ENCODE measurements at places on chromosomes 4 and X. TPM values are rescaled to one million over a fixed set of nuclear protein-coding genes. Genes with fewer than 3 reads are reported as not detected.

- no peak for DNase-seq
These were observed 321.0 kb upstream of the CXXC4 start for GRCh38 chr4:104815665-104816064.

The FSTL5 gene
- total RNA-seq, result 1.7 TPM

The PABPC5 gene
- total RNA-seq, result 1.1 TPM

DNA sequence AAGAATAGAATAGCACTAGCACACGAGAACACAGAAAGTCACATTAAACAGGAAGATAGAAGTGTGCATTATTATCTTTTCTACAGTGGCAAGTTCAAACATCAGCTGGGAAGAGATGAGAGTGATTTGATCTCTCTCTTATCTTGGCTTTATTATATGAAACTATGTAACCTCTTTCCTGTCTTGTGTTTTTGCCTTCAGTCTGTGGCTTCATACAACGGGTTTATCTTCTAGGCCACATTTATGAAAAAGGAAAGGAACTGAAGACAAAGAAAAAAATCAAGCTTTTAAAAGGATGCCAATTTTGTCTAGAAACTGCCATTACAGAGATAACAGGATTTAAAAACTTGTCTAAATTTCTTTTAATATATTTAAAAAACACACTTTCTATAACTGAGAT lies 983.6 kb downstream of the RPA4 start:
- DNase-seq, result no peak

DNA sequence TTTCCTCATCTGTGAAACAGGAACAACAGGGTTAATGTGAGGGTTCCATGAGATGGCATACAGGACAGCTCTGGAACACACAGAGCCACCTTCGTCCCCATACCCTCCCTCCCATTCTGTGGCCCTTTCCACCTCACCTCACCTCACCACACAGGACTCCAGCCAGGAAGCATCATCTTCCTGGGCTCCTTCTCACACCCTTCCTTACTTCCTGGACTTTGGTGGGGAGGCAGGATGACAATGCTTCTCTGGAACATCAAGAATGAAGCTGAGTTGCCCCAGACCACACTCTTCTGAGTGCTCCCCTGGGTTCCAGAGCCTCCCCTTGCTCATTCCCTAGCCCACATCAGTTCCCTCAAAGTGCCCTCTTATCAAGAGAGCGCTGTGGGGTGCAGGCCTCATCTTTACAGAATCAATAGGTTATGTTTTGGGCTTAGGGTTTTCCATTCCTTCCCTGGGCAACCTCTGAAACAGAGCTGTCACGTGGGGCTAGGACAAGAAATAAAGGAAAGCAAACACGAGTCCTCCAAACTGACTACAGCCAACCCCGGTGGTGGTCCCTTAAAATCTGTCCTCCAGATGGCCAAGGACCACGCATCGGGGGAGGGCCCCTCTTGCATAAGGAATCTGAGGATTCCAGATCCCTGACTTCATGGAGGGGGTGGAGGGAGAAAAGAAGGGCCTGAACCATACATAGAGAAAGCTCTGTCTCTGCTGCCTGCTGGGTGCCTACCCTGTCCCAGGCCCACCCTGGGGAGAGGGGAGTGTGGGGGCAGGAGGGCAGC lies 74.4 kb upstream of the ATP6AP2 start:
- DNase-seq, result no peak

DNA sequence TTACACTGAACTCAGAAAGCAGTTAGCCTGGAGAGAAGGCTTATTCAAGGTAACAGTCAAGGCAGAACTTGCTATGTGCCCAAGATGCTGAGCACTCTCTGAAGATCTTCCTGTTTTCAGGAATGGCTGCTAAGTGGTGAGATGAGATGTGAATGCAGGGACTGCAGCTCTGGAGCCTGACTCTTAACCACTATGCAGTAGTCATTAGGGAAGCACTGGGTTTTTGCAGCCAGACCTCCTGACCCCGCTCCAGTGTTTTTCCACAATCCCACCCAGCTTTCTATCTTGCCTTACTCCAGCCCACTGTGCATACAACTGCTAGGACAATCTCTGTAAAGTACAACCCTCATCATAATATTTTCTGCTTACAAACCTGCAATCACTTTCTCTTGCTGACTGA lies 95.2 kb upstream of the LNX1 start:
- no peak for DNase-seq

The ADRA2C gene
- total RNA-seq, result 0.76 TPM

The FGF5 gene
- total RNA-seq, result not detected

The WWC2 gene
- 4.6 TPM for total RNA-seq

DNA sequence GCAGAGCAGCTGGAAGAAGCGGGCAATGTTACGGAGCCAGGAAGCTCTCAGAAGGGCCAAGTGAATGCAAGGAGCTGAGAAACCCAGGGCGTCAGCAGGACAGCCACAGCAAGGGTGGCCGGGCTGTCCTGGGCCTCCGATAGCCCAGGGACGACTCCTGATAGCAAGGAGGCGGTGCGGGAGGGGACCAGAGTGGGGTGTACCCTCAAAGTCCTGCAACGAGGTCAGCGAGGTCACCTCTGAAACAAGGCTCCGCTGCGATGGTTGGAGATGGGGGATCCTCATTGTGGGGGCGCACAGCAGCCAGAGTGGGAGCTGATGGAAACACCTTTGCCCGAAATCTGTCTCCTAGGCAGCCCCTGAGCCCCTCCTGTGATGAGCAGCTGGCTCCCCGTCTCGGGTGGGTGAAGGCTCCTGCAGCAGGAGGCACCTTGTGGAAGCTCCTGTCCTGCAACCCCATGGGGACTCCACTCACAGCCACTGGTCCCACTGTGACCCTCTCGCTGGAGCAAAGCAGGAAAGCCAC lies 4.3 kb upstream of the CCNQ start:
- no peak for DNase-seq

The NWD2 gene
- not detected for total RNA-seq

GRCh38 chr4:136495076-136495475 lies 1037.2 kb downstream of the PCDH18 start:
- no peak for DNase-seq

The TIMM17B gene
- total RNA-seq, result 33.8 TPM

DNA sequence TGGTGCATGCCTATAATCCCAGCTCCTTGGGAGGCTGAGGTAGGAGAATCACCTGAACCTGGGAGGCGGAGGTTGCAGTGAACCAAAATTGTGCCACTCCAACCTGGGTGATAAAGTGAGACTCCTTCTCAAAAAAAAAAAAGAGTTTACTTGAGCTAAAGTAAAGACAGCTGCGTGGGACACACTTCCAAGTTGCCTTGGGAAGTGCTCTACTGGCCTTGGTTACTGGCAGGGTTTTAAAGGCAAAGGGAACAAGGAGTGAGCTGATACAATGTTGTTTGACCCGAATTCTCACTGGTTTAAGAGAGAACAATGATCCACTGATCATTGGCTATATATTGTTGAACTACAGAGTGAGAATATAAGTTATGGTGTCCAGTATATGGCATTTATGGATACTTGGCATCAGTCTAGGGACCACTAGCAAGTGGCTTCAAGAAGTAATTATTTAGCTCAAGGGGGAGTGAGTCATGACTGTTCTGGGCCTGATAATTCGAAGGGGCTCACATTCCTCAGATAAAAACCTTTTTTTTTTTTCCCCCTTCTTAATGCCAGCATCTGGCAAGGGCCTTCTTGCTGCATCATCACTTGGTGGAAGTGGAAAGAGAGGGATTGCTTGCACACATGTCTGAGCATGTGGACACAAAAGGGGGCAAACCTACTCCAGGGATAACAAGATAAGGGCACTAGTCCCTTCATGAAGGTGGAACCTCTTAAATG lies 32.3 kb downstream of the GRK4 start:
- no peak for DNase-seq

- DNase-seq, result no peak
These were observed 356.9 kb downstream of the STPG2 start for GRCh38 chr4:97786306-97786920.

The CPZ gene
- total RNA-seq, result 2.0 TPM

DNA sequence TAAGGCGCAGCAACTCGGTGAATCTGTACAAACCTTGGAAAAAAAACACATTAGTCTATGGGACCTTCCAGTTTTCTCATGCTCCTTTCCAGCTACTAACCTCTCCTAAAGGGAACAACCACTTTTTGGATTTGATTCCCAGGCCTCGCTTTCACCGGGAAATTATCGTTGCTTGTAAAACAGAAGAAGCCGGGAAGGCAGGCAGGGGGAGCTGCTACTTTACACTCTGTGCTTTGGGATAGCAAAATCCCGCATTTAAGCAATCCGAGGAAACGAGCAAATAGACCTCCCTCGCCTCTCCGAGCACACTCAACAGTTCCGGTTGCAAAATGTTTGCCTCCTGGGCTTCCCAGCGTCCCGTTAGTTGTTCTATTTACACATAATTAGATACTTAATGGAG lies 1.2 kb downstream of the CD38 start:
- peak; percentile 42 for DNase-seq

DNA sequence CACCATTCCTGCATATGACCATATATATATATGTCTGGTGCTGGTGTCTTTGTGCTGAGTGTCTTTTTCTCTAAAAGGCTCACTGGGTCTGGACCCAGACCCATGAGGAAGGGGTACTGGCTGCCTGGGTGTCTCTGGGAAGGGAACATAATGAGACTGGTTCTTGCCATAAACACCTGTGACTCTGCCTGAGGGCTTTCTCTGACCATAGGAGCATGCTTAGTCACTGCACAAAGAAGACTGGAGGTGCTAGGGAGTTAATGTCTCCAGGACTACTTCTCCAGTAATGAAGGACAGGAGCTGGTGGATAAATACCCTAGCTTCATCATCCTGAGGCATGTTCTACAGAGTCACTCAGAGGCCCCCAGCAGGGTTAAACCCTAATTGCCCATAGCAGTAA lies 47.1 kb upstream of the CASK start:
- DNase-seq, result no peak

The SCD5 gene
- 2.2 TPM for total RNA-seq

DNA sequence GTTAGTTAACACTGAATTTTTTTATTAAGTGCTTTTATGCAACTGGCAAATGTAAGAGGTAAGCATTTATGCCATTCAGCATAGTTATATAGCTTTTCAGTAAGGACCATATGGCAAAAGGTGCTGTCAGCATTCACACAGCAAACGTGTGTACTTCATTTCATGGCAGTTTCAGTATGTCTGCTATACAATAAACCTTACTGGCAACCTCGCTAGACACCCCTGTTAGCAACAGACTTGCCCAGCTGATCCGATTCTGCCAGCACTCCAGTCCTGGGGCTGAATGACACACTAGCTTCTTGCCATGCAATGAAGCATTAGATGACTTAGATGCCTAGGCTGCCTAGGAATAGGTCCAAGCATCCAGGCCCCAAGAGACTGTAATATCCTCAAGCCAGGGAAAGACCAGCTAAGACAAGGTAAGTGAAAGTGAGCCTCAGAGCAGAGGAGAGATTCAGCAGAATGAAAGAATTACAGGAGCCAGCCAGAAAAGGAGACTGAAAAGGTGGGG lies 47.3 kb upstream of the DOCK11 start:
- DNase-seq, result no peak

DNA sequence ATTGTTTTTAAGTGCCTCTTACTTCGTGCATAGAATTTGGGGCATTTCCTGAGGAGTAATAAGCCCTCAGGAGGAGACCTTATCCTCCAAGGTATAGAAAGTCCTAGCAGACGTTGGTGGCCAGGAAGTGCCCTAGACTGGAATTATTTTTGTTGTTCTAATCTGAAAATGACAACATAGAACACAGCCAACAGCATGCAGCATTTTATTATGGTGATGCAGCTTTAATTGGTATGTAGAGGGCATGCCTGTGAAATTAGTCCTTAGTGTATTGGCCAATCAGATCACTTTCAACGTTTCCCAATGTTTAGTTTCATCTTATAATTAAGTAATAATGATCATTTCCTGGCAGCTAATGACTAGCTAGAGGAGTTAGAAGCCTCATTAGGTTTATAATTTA lies 199.2 kb downstream of the SHROOM3 start:
- no peak for DNase-seq

DNA sequence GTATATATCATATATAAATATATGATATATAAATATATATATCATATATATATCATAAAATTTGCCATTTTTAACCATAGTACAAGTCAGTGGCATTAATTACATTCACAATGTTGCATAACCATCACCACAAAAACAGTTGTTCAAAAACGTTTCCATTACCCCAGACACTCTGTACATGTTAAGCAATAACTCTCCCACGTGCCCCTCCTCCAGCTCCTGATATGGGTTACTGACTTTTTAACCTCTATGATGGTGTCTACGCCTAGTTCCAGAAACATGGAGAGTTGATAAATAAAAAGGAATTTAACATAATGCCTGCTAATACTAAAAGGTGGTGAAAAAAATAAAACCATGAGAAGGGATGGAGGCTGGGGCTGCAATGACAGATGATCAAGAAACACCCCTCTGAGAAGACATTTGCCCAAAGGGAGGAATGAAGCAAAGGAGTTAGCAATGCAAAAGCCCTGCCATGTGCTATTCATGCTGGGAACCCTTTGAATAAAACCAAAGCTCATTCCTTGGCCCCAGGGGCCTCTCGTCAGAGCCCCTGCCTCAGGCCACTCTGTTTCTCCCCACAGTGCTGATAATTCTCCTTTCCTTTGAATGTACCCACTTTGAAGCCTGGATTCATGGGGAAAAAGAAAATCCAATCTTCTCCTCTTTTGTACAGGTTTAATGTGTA lies 144.3 kb downstream of the NWD2 start:
- DNase-seq, result no peak

DNA sequence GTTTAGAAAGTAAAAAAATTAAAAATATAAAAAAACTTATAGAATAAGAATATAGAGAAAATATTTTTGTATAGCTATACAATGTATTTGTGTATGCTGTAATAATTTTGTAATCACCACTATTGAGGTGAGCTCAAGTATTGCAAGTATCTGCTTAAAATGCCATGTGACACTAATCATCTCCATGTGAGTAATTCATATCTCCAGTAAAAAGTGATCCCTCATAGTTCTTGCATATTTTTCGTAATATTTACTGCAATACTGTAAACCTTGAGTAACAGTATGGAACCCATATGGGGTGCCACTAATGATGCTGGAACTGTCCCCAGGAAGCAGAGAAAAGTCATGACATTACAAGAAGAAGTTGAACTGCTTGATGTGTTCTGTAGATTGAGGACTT lies 43.2 kb upstream of the HUWE1 start:
- no peak for DNase-seq

DNA sequence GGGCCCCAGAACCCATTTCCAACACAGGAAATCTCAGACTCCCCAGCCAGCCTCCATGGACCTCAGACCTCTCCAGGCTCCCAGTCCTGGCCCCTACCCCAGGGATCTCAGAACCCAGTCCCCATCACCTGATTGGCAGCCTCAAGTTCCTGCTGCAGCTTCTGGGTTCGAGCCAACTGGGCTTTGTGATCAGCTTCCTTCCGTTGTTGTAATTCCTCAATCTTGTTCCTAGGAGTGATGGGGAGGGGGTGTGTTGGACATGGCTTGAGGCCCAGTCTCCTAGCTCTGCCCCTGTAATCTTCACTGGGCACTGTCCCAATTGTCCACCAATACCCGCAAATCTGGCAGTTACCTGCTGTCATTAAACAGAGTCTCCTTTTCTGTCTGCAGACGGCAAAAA lies 12.6 kb downstream of the GRIPAP1 start:
- DNase-seq, result no peak

The SOX3 gene
- total RNA-seq, result not detected

DNA sequence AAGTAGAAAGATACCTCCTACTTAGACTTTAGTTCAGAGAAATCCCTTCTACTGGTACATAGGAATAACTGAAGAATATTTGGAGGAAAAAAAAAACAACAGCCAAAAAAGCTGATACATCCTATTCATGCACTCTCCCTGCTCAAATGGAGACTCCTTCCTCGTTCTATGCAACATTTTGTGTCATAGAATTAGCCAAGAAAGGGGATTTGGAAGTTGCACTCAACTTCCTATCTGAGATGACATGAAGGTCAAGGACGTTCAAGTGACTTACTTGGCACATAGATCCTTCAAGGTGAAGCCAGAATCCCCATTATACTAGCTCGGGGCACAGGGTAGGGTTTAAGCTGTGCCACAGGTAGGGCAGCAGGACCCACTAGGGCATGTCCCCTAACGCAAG lies 56.2 kb upstream of the S100G start:
- no peak for DNase-seq

Data from Peyer's patch (tissue), 4 donors.